CD4-positive, alpha-beta T cell treated with Interleukin-15 for 1 hour (primary cell): ENCODE measurements at places on chromosomes 5 and 9.

DNA sequence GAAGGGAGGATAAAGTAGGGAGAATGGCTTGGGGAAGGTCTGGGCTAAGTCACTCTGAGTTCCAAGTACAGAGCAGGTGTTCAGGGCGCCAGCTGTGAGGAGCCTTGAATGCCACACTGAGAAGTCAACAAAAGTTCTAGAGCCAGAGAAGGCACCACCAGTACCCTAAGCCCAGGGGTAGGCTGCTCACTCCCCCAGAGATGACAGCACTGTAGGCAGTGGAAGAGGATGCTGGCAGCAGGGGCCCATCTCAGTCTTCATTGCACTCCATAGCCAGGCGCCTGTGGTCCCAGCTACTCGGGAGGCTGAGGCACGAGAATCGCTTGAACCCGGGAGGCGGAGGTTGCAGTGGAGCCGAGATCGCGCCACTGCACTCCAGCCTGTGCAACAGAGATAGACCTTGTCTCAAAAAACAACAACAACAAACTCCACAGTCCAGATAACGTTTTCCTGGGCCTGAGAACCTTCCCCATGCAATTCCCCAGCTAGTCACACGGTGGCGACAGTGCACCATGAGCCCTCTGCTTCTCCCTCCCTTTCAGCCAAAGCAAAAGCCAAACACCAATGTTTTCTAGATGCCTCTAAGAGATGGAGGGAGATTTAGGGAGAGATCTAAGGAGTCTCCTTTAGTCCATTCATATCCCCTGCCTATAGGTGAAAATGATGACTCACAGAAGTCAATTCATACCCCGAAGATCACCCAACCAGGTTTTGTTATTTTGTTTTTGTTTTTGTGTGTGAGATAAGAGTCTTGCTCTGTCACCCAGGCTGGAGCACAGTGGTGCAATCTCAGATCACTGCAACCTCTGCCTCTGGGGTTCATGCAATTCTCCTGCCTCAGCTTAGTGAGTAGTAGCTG is 19.8 kb upstream of the NSD1 start:
- DNase-seq, result peak; percentile 72

DNA sequence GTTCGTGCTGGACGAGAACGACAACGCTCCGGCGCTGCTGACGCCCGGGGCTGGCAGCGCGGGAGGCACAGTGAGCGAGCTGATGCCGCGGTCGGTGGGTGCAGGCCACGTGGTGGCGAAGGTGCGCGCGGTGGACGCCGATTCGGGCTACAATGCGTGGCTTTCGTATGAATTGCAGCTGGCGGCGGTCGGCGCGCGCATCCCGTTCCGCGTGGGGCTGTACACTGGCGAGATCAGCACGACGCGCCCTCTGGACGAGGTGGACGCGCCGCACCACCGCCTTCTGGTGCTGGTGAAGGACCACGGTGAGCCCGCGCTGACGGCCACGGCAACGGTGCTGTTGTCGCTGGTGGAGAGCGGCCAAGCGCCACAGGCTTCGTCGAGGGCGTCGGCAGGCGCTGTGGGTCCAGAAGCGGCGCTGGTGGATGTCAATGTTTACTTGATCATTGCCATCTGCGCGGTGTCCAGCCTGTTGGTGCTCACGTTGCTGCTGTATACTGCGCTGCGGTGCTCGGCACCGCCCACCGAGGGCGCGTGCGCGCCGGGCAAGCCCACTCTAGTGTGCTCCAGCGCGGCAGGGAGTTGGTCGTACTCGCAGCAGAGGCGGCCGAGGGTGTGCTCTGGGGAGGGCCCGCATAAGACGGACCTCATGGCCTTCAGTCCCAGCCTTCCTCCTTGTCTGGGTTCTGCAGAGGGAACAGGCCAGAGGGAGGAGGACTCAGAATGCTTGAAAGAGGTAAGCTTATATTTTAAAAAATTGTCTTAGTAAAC is 2.2 kb downstream of the PCDHA13 start:
- no peak for DNase-seq

DNA sequence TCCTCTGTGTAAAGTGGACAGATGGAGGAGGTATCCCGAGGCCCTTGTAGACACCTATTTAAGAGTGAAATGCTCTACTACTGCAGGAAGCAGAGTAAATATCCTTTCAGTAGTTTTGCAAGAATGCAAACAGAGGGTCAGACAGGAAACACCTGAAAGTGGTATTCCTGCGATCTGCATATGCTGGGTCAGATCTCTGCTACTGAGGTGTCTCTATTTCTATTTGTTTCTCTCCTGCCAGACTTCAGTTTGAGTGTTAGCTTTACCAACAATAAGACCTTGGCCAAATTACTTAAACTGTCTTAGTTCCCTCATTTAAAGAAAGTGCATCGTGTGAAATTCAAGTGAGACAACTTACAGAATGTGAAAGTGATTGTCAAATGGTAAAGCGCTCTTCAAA is 47.6 kb downstream of the JAKMIP2 start:
- DNase-seq, result no peak

GRCh38 chr5:178240341-178240741 is 7.7 kb upstream of the PHYKPL start:
- no peak for DNase-seq

- no peak for DNase-seq
Observed at GRCh38 chr5:171542525-171543140, 123.2 kb downstream of the FGF18 start.

- peak; percentile 11 for DNase-seq
Observed at GRCh38 chr5:991472-992267, 16.9 kb upstream of the NKD2 start.

GRCh38 chr5:35247648-35248034 is 17.4 kb upstream of the PRLR start:
- DNase-seq, result no peak
